CD4-positive, alpha-beta T cell (primary cell): ENCODE measurements at places on chromosomes 4 and X. TPM values are rescaled to one million over a fixed set of nuclear protein-coding genes. Genes with fewer than 3 reads are reported as not detected.

DNA sequence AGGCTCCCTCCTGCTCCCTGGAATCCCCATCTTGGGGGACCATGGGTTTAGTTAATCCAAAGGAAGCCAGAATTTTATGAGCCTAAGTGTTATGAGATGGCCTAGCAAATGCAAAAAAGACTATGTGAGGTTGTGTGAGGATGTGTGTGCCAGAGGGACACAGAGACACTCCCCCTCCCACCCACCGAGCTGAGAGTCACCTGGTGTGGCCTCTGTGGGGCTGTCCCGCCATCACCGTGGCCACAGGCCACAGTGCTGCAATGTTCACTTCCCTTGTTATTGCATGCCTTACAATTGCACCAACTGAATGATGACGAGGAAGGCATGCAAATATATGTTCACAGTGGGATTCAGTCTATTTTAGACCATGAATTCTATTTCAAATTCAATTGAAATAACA, 601 bp upstream of the FGFBP2 start:
- peak; percentile 44 for DNase-seq

GRCh38 chr4:25184056-25184455, 23.8 kb upstream of the SEPSECS start:
- no peak for DNase-seq

- DNase-seq, result no peak
These were observed 311.6 kb upstream of the GALNT7 start for GRCh38 chr4:172857026-172857425.

DNA sequence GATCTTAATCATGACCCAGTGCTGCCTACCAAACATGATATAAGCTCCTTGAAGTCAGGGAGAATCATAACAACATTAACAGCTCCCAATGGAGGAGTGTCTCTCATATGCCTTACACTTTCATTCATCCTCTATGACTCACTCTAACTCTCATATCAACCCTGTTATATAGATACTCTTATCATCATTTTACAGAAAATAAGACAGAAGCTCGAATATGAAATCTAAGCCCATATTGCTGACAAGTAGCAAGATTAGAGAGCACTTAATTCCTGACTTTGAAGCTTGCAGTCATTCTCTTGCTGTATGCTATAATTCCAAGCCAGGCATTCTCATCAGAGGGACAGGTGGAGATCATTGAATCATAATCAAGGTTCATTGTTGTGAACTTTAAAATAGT, 476.7 kb upstream of the ATOH1 start:
- no peak for DNase-seq

GRCh38 chr4:41976775-41977516, 4.6 kb upstream of the DCAF4L1 start:
- no peak for DNase-seq

- no peak for DNase-seq
These were observed 53.2 kb downstream of the SPRY1 start for GRCh38 chr4:123449780-123450179.

DNA sequence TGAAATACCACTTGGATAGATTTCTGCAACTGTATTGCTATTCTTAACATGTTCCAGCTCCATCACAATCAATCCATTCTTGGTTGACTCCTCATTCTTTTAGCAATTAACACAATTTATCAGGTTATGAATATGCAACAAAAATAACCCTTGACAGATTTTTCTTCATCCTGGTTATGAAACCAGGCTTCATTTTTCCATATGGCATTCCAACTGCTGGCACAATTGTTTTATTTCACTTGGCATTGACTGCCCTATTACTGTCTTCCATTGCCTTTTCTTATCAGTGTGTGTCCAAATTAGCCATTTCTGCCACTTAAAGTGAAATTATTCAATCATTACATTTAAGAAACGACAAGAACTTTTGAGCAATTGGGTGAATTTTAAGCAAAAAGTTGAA, 388.8 kb upstream of the EPHA5 start:
- no peak for DNase-seq

DNA sequence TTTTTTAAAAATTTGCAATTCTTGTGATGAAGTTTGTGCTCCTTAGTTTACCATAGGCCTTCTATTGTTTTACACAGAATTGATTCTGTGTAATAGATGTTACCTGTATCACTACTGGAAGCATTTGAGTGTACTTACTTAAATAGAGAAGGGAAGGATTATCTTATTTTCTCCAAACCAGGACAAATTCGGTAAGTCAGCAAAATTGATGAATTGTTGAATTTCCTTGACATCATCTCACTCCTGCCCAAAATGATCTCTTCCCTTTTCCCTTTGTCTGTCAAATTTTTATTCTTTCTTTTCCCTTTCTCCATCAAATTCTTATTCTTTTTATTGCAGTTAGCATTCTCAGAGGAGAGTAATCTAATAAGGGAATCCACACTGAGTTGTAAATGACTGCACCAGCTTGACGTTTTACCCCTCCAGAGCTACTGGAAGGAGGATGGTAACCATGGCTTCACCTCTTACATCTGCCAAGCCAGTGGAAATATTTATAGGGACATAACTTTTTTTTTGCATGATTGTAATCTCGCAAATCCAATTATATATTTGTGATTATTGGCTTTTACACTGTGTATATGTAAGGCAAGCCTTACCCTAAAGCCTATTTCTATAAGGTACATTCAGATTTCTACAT, 42.6 kb upstream of the HAND2 start:
- no peak for DNase-seq

GRCh38 chr4:40288566-40288965, 46.6 kb upstream of the CHRNA9 start:
- no peak for DNase-seq

- no peak for DNase-seq
These were observed 9.8 kb downstream of the ZBTB33 start for GRCh38 chrX:120260369-120260768.

GRCh38 chr4:140903522-140904475, 147.6 kb upstream of the TBC1D9 start:
- DNase-seq, result no peak

GRCh38 chr4:122901247-122902010, 21.0 kb downstream of the NUDT6 start:
- no peak for DNase-seq

GRCh38 chrX:65551086-65551485, 16.5 kb upstream of the LAS1L start:
- DNase-seq, result no peak

DNA sequence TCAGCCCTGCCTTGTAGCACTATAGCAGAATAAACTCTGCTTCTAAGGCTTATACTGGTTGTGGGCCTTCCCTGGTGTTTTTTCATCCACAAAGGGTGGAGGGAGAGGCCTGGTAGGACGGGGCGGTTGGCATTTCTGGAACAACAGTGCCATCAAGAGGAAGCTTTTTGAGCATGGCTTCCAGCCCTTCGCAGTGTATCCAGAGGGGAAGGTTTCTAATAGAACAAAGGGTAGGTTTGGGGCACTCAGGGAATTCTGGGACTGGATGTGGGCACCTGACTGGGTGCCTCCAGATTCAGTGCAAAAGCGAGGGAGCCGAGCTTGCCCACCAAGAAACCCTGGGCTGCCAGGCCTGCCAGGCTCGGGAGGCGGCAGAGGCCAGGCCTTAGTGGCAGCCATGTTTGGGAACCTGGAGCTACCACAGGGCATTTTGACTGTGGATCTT, 229.6 kb upstream of the AGTR2 start:
- no peak for DNase-seq

DNA sequence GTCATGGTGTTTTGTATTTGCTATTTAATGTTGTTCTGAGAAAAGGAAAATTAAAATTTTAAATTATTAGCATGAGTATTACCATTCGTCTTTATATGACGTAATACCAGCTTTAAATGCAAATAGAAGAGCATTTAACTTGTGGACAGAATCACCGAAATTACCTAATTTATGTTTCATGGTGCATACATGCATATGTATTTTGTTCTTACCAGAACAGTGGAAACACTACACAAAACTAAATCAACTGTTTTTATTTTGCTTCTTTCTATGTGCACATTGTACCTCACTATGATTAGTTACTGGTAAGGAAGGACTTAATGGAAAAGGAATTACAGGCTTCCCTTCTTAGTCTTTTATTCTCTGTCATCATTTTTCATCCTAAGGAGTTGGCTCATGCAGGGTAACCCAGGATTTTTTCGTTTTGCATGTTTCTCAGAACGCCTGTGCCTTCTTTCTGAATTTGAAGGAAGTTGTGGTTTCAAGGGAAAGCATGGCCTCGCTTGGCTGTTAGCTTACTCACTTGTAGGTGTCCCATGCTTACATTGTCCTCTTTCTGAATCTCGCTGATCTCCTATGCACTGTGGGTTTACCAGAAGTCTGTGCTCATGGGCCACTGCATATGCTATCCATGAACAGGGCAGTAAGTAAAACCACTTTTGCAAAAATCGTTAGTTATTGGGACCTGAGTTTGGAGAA, 300.0 kb upstream of the PUDP start:
- DNase-seq, result no peak

GRCh38 chr4:55123791-55124190, 1.6 kb downstream of the KDR start:
- no peak for DNase-seq

GRCh38 chr4:76523593-76523992, 88.6 kb downstream of the SHROOM3 start:
- DNase-seq, result no peak

DNA sequence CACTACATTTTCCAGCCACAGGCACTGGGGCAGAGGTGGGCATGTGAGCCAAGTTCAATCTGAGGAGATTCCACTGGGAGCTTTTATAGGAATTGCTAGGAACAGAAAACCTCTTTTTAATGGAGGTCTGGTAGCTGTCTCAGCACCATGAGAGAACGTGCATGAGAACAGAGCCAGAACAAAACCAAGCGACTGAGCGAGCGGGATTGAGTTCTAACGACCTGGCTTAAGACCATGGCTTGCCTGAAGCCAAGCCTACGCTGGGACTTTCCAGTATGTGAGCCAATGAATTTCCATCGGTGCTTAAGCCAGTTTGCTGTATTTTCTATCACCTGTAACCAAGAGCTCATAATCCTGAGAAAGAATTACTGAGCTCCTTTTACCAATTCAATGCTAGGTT, 183.7 kb downstream of the NR3C2 start:
- no peak for DNase-seq

DNA sequence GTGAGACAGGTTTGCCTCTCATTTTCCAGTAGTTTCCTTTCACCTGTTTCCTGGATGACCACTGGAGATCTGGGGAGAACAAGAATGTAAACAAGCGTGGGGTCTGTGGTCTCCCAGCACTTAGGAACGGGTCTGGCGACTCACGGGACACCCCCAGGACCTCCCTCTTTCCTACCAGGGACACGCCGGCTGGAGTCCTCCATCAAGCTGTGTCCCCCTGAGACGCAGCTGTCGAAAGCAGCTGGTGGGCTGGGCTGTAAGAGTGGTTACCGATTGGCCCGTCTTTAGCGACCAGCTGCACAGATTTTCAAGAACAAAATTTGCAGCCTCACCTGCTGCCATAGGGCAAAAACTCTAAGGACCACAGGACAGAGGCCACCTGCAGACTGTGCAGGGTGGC, 11.9 kb downstream of the LRPAP1 start:
- DNase-seq, result no peak

GRCh38 chr4:103664436-103665075, 55.2 kb downstream of the TACR3 start:
- no peak for DNase-seq

GRCh38 chr4:78656968-78657445, 105.4 kb downstream of the ANXA3 start:
- DNase-seq, result no peak

- DNase-seq, result no peak
These were observed 372.7 kb upstream of the BOD1L1 start for GRCh38 chr4:14000091-14000814.

DNA sequence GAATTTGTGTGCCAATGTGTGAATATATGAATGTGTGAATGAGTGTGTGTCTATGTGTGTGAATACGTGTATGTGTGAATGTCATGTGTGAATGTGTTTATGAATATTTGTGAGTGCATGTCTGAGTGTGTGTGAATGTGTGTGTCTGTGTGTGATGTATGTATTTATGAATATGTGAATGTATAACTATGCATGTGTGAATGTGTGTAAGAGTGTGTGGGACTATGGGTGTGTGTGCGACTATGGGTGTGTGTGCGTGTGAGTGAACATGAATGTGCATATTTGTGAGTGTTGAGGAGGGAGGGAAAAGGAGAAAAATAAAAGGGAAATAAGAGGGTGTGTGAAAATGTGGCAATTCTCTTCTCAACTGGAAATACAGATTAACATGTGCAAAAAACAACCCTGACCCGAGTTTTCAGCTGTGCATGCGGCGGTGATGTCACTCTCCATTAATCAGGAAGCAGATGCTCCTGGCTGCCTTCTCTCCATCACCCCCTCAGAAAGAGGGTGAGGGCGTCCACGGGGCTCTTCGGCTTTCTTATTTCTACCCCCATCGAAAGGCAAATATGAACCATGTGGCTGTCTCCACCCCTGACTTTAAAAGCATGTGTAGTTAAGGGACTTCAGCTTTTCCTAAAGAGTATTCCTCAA, 219.8 kb downstream of the MAML3 start:
- no peak for DNase-seq

GRCh38 chr4:105453550-105454205, 20.2 kb downstream of the PPA2 start:
- DNase-seq, result no peak

DNA sequence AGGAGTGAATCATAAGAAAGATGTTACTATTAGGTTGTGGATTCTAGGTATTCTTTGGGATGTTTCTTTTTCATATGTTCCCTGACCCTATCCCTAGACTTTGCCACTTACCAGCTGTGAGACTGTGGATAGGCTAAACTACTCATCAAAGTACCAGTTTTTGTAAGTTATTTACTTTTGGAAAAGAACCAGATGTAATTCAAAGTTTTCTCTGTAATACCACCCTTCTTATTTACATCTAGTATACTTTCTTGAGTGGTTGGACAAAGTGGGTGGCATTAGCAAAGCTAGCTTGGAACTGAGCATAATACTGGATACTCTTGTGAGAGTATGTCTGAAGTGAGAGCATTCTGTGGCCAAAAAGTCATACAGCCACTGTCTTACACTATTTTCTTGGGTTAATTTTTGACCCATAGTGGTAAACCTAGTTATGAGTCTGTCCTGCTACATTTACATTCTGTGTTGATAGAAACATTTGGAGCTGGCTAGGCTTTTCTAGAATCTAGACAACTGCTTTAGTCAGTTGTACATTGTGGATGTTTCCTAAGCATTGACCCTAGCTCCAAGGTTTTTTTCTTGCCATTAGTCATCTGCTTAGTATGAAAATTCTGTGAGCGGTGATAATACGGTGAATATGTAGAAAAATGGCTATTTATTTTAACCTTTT, 41.7 kb downstream of the KDM6A start:
- no peak for DNase-seq

GRCh38 chr4:61200916-61201526, 895 bp downstream of the ADGRL3 start:
- DNase-seq, result no peak

Gene PPP1R2C
- total RNA-seq, result not detected

Gene SLC7A11
- total RNA-seq, result 0.03 TPM

Gene EREG
- 0.58 TPM for total RNA-seq

Gene BTK
- 0.42 TPM for total RNA-seq

Gene DMRTC1
- 0.50 TPM for total RNA-seq

Gene SOWAHD
- 0.44 TPM for total RNA-seq

Gene TEX13B
- not detected for total RNA-seq

Gene IBSP
- total RNA-seq, result not detected

Gene CLDN22
- total RNA-seq, result not detected

Gene OTUD6A
- total RNA-seq, result not detected

Gene PAK3
- total RNA-seq, result 1.9 TPM

Gene SSX5
- not detected for total RNA-seq
